ENCODE measurements at places on chromosomes 12 and 14.

- H3K4me3 ChIP-seq = no peak overlapping the region
- H3K27ac ChIP-seq = no peak overlapping the region
- no peaks in the 10 kb centered on the region for H3K4me1 ChIP-seq
- no peaks in the 10 kb centered on the region for H3K36me3 ChIP-seq
Observed at GRCh38 chr14:80395031-80395430, 183.7 kb upstream of the DIO2 start.

DNA sequence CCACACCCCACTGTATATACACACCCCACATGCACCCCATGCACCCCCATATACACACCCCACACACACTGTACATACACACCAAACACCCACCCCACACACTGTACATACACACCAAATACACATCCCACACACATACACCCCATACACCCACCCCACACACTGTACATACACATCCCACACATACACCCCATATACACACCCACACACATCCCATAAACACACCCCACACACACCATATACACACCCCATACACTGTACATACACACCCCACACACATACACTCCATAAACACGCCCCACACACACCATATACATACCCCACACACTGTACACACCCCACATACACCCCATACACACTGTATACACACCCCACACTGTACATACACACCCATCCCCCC lies 82.3 kb downstream of the NOC4L start:
- H3K27me3 ChIP-seq = no peaks in the 10 kb centered on the region
- DNase-seq = no peak
- H3K4me1 ChIP-seq = peaks cover 7% of the 10 kb centered on the region
- no peak overlapping the region for H3K27ac ChIP-seq

DNA sequence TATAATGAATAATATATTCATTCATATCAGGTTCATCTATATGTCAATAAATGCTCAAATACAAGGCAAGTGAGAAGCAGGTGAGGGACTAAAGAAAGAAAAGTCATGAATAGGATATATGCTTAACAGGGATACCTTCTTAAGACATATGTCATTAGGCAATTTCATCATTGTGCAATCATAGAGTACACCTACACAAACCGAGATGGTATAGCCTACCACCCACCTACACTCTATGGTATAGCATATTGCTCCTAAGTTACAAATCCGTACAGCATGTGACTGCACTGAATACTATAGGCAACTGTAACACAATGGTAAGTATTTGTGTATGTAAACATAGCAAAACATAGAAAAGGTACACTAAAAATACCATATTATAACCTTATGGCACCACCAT lies 39.0 kb downstream of the KANSL2 start:
- H3K27ac ChIP-seq = no peak overlapping the region
- H3K27me3 ChIP-seq = no peaks in the 10 kb centered on the region
- H3K36me3 ChIP-seq = peaks cover 12% of the 10 kb centered on the region

GRCh38 chr12:122862110-122862634 lies 26.9 kb downstream of the HIP1R start:
- H3K27ac ChIP-seq = peak overlapping the region; percentile 25
- no peak for DNase-seq
- H3K4me1 ChIP-seq = peaks cover 10% of the 10 kb centered on the region
- H3K27me3 ChIP-seq = no peaks in the 10 kb centered on the region
- peaks cover 71% of the 10 kb centered on the region for H3K36me3 ChIP-seq

GRCh38 chr14:68379510-68380328 lies 413.1 kb downstream of the ZFP36L1 start:
- no peak for DNase-seq
- no peak overlapping the region for H3K4me3 ChIP-seq
- no peaks in the 10 kb centered on the region for H3K36me3 ChIP-seq
- H3K27ac ChIP-seq = no peak overlapping the region

DNA sequence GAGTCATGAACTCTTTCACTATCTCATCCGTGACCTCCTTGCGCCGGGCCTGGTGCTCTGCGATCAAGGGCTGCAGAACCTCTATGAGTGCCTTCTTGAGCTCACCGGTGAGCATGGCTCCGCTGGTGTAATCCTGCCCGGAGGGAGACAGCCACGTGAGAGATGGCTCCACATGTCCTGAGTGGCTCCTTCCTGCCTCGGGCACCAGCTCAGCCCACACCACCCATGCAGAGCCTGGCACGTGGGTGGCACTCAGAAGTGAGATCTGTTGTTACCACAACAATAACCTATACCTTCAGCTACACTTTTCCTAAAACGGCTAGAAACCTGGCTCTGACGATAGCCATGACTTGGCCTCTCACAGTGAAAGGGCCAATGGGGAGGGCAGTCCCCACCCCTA lies 11.8 kb downstream of the SLC25A47 start:
- no peaks in the 10 kb centered on the region for H3K4me1 ChIP-seq
- no peaks in the 10 kb centered on the region for H3K27me3 ChIP-seq
- no peak overlapping the region for H3K4me3 ChIP-seq
- no peak overlapping the region for H3K27ac ChIP-seq
- H3K36me3 ChIP-seq = peaks cover 9% of the 10 kb centered on the region
- DNase-seq = no peak

DNA sequence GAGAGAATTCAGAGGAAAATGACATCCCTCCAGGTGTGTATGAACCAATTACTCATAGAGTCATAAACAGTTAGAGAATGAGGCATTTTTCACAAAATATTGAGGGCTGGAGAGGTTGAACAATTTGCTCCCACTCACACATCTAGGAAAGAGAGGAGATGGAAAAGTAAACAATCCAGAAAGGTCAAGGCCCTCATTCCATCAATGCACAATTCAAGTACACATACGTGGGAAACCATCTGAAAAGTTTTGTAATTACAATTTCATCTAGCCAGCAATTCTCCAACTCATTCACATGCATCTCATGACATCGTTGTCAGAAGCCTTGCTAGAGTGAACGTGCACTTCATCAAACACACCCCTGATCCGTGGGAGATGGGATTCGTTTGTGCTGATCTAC lies 15.7 kb upstream of the BCL2L14 start:
- H3K27me3 ChIP-seq = peaks cover 15% of the 10 kb centered on the region
- no peak overlapping the region for H3K4me3 ChIP-seq
- H3K36me3 ChIP-seq = peaks cover 3% of the 10 kb centered on the region
- H3K4me1 ChIP-seq = no peaks in the 10 kb centered on the region
- DNase-seq = no peak

DNA sequence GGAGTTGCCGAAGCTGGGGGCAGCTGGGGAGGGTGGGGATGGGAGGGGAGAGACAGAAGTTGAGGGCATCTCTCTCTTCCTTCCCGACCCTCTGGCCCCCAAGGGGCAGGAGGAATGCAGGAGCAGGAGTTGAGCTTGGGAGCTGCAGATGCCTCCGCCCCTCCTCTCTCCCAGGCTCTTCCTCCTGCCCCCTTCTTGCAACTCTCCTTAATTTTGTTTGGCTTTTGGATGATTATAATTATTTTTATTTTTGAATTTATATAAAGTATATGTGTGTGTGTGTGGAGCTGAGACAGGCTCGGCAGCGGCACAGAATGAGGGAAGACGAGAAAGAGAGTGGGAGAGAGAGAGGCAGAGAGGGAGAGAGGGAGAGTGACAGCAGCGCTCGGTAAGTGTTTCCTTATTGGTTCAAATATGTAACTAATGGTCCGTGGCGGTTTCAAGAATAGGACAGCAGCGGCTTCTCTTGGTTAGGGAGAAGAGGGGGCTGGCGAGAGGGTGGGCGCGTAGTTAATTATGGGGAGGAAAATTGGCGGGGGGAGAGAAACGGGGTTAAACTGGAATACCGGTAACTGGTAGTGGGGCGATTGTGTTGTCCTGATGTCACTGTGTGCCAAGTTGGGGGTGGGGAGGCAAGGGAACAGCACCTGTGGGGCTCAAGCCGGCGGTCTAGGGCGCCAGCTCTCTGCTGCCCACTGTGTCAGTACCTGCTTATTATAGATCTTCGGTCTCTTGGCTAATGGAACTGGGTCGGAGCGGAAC lies 8.4 kb downstream of the HOXC8 start:
- peaks cover 23% of the 10 kb centered on the region for H3K4me1 ChIP-seq
- H3K27ac ChIP-seq = peak overlapping the region; percentile 94
- peak overlapping the region; percentile 87 for H3K4me3 ChIP-seq
- H3K27me3 ChIP-seq = peaks cover 36% of the 10 kb centered on the region
- peaks cover 19% of the 10 kb centered on the region for H3K36me3 ChIP-seq

GRCh38 chr12:53431187-53431586 lies 7.5 kb downstream of the AMHR2 start:
- no peaks in the 10 kb centered on the region for H3K27me3 ChIP-seq
- no peaks in the 10 kb centered on the region for H3K4me1 ChIP-seq
- peaks cover 3% of the 10 kb centered on the region for H3K36me3 ChIP-seq
- no peak for DNase-seq
- no peak overlapping the region for H3K4me3 ChIP-seq
- H3K27ac ChIP-seq = no peak overlapping the region

DNA sequence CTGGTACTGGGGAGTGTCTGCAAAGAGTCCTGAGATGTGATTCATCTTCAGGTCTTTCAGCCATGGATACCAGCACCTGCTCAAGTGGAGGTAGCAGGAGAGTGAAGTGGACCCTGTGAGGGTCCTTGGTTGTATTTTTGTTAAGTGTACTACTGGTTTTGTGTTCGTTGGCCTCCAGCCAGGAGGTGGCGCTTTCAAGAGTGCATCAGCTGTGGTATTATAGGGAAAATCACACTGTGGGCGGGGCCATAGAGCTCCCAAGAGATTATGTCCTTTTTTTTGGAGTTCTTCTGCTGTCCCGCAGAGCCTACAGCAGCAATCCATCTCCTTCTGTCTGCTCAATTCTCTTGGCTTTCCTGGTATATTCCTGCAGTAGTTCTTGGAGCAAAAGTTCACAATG lies 66.8 kb downstream of the SPATA7 start:
- H3K4me1 ChIP-seq = no peaks in the 10 kb centered on the region
- H3K27ac ChIP-seq = no peak overlapping the region
- H3K27me3 ChIP-seq = no peaks in the 10 kb centered on the region
- H3K36me3 ChIP-seq = no peaks in the 10 kb centered on the region
- no peak for DNase-seq

DNA sequence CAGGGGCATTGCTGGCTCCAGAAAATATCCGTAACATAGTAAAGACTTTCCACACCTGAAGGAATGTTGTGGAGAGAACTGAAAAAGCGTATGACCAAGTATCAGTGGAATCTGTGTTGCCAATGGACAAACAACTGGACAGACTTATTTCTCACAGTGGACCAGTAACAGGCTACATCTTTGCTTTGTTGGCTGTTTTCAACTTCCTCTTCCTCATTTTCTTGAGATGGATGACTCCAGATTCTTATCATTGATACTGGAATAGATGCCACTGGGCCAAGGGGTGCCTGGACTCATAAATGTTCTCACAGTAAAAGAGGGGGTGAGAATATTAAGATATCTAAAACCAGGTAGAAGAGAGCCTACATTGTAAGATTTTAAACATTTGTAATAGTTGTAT lies 6.4 kb downstream of the GAS2L3 start:
- no peaks in the 10 kb centered on the region for H3K36me3 ChIP-seq
- H3K27ac ChIP-seq = no peak overlapping the region
- DNase-seq = no peak
- H3K4me1 ChIP-seq = no peaks in the 10 kb centered on the region

GRCh38 chr12:115691123-115691522 lies 586.4 kb downstream of the MED13L start:
- no peaks in the 10 kb centered on the region for H3K4me1 ChIP-seq
- H3K27ac ChIP-seq = no peak overlapping the region
- DNase-seq = no peak
- no peak overlapping the region for H3K4me3 ChIP-seq

- no peaks in the 10 kb centered on the region for H3K4me1 ChIP-seq
- no peaks in the 10 kb centered on the region for H3K36me3 ChIP-seq
- no peaks in the 10 kb centered on the region for H3K27me3 ChIP-seq
- no peak for DNase-seq
- no peak overlapping the region for H3K4me3 ChIP-seq
Observed at GRCh38 chr14:85508863-85509262, 21.1 kb upstream of the FLRT2 start.

DNA sequence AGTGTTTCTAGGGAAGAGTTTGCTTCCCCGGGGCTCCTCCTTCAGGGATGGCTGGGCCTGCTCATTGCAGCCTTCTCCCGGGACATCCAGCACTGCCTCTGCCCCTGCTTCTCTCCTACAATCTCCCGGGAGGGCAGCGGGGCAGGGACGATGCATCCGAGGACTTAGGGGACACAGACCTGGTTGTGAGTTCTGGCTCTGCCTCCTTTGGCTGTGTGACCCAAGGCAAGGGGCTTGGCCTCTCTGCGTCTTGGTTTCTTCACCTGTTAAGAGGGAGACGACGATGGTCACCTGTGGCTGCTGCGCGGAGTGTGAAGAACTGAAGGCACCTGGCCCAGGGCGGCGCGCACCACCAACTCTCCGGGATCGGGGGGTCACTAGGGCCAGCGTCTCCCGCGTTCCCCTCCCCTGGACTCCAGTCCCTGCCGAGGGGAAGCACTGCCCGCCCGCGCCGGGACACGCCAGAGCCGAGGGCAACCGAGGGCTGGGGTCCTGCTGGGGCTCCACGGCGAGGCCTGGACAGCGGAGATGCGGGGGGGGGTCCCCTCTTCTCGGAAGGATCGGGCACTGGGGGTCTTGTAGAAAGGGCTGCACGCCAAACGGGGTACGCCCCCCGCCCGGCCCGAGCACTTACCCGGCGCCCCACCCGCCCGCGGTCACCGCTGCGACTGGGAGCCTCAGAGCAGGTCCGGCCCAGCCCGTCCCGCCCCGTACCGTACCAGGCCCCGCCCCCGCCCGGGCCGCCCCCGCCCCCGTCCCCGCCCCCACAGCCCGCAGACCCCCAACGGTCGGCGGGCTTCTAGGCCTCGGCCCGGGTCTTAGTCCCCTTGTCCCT lies at the start of gene HVCN1:
TSS of gene HVCN1 (minus strand) at position 670 of the 835 bp plus-strand sequence. CDS start 5,870 bp downstream, outside the sequence.
- H3K27ac ChIP-seq = peak within 1 kb of the TSS; percentile 90

DNA sequence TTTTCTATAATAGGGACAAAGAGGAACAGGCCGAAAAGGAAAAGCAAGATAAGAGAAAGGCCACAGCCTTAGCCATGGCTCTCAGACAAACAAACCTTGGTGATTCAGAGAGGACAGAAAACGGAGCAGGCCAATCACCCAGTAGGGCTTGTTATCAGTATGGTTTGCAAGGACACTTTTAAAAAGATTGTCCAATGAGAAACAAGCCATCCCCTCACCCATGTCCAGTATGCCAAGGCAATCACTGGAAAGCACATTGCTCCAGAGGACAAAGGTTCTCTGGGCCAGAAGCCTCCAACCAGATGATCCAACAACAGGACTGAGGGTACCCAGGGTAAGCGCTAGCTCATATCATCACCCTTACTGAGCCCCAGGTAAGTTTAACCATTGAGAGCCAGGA lies 243.8 kb upstream of the BTG1 start:
- H3K4me3 ChIP-seq = no peak overlapping the region
- H3K27me3 ChIP-seq = no peaks in the 10 kb centered on the region
- no peak for DNase-seq
- no peaks in the 10 kb centered on the region for H3K36me3 ChIP-seq

- peaks cover 42% of the 10 kb centered on the region for H3K4me1 ChIP-seq
- H3K27me3 ChIP-seq = no peaks in the 10 kb centered on the region
- H3K27ac ChIP-seq = peak overlapping the region; percentile 80
Observed at GRCh38 chr12:10368206-10369171, 21.4 kb downstream of the KLRK1 start.

Measured in effector memory CD8-positive, alpha-beta T cell (primary cell).